ENCODE measurements at places on chromosomes 12 and 14.

GRCh38 chr12:64010069-64010686, 165.7 kb downstream of the SRGAP1 start:
- no peak for DNase-seq

DNA sequence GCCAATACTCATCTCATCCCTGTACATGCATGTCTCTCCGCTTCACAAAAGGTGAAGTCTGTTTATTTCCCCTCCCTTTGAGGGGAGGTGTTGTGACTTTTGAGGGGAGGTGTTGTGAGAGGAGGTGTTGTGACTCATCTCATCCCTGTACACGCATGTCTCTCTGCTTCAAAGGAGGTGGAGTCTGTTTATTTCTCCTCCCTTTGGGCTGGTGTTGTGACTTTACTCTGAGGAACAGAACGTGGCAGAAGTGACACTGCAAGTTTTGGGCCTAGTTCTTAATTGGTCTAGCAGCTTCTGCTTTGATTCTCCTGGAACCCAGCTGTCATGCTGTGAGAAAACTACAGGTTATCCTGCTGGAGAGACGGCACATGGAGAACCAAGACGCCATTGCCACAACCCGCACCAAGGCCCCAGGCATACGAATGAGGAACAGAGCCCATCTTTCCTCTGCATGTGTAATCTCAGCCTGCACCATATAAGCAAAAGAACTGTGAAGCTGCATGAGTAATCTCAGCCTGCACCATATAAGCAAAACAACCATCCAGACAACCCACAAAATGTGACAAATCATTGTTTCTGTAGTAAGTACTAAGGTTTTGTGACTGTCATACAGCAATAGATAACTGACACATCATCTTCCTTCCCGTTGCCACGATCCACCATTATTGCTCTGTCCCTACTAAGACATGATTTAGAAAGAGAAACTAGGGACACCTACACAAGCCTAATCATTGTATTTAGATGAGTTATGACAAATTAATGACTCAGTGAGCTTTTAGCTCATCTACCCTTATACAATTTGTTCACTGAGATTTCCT, 30.0 kb downstream of the GALNT4 start:
- peak; percentile 8 for DNase-seq

GRCh38 chr12:115470977-115471376, 787.0 kb upstream of the TBX3 start:
- DNase-seq, result no peak

DNA sequence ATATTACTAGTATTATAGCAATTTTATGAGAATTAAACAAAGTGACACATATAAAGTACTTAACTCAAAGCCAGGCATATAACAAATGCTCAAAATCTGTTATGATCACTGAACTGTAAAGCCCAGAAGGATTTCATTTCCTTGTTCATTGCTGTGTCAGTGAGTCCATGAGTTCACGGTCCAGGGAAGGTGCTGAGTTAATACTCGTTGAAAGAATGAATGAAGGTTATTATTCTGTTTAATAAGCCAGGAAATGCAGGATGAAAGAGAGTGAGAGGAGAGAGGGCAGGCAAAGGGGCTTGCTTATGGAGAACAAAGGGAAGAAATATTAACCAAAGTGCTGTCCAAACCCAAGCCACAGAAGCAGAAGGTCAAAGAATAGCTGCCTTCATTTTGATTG, 40.2 kb upstream of the NT5DC3 start:
- DNase-seq, result no peak

DNA sequence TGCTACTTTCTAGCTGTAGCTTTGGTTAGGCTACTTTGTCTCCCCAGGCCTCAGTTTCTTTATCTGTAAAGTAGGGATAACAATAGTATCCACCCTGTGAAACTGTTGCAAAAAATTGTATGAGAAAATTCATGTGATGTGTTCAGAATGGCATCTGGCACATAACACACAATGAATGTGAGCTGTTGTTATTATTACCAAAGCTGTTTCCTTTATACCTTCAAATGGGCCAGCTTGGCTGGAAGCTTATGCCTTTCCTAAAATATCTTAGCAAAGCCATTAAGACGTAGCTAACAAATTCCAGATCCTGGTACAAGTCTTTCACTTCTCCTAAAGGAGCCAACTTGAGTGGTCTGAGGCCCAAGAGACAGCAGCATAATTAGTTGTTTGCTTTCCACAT, 25.2 kb upstream of the MANSC4 start:
- no peak for DNase-seq

DNA sequence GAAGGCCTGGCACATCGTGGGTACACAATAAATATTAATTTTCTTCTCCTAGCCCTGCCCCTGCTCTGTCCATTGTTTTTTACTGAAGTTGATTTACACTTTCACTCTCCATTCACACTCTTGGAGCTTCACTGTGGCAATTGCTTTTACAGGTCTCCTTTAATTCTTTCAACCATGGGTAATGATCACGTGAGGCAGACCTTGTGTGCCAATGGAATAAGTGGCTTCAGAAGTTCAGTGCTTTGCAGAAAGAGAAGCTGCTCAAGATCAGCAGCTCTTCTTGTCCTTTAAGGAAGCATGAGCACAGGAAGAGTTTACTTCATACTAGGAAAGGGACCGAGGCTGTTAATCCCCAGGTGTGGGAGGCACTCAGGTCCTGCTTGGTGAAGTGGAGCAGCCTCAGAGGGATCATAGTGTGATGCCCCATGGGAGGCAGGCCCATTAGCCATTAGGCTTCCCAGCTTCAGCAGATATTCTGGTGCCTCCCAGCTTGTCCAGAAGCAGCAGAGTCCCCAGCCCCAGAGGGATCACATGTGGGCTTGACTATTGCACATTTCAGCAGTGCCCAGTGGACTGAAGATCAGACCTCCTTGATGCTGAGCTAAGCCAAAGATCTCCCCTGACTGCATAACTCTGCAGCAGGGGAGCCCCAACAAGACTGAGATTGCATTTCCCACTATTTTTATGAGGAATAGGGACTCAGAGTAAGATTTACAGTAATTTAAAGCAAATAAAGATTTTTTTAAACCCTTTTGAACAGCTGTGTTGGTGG, 5.0 kb upstream of the SLC35F4 start:
- no peak for DNase-seq

DNA sequence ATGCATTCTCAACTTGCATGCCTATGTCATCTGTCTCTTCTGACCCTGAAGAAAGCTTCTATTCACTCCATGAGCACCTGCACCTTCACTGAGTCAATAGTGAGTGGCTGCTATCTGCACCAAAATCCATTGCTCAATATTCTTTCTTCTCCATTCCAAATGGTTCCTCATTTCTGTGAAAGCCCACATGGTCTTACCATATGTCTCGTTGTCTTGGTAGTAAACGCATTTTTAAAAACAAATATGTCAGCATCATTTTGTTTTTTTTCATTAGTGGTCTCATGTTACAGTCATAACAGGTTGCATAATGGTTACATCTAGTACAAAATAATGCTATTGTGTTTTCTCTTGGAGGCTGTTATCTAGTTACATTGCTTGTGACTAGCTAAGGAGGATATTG, 106.9 kb upstream of the CPM start:
- no peak for DNase-seq

GRCh38 chr12:131640525-131640924, 70.4 kb upstream of the SFSWAP start:
- no peak for DNase-seq

- no peak for DNase-seq
Observed at GRCh38 chr12:91188778-91189177, 6.2 kb upstream of the DCN start.

DNA sequence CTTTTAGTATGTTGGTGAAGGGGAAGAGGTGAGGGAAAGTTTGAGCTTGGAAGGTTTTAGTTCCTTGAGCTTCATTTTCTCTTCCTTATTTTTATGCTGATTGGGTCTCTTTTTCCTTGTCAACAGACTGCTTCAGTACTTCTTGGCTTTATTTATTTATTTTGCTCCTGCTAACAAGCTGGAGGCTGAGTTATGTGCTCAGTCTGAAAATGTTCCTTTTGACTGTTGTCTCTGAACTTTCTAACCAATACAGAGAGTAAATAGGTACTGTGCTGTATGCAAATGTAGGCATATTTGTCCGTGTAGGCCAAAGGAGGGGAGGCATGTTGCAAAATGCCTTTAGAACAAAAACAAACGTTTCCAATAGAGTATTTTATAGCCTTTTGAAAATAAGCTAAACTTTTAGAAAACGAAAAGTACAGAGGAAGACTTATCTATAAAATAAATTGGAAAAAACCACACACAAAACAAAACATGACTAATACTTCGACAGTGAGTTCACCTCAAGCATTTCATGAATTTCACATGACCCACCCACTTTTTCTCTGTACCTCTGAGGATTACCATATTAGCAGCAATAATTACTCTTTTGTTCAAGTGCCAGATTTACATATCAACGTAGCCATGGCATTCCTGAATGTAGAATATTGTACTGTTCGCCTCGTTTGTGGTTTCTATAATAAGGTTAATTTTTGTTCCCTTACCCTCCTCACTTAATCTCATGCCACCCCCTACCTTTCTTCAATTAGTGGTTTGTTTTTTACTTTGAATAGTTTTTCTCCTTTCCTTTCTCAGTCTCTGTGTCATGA, 4.7 kb upstream of the CREBL2 start:
- DNase-seq, result no peak

- no peak for DNase-seq
Observed at GRCh38 chr14:32865827-32866376, 72.8 kb upstream of the NPAS3 start.

- no peak for DNase-seq
Observed at GRCh38 chr12:120500581-120500980, 4.7 kb downstream of the DYNLL1 start.

DNA sequence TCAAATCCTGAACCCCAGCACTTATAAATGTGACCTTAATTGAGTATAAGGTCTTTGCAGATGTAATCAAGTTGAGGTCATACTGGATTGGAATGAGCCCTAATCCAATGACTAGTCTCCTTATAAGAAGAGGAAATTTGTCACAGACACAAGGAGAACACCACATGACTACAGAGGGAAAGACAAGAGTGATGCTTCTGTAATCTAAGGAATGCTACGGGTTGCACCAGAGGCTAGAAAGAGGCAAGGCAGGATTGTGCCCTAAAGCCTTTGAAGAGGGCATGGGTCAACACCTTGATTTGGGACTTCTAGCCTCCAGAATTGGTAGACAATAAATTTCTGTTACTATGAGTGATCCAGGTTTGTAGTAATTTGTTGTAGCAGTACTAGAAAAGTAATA, 135.0 kb downstream of the FOXG1 start:
- no peak for DNase-seq

DNA sequence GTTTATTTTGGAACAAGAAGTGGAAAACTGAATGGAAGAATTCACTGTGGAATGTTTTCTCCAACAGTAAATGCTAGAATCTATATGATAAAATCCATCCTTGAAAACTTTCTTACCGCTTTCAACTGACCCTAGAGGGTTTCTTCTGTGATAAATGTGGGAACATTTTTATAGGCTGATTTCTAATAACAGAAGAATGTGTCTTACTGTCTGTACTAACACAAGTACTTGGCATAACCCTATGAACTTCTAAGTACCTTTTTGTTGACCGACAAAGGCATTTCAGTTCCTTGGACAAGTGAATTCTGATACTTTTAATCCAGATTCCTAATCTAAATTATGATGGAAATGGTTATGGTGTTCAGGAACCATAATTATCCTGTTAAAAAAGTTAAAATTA, 1109.7 kb upstream of the FLRT2 start:
- DNase-seq, result no peak

DNA sequence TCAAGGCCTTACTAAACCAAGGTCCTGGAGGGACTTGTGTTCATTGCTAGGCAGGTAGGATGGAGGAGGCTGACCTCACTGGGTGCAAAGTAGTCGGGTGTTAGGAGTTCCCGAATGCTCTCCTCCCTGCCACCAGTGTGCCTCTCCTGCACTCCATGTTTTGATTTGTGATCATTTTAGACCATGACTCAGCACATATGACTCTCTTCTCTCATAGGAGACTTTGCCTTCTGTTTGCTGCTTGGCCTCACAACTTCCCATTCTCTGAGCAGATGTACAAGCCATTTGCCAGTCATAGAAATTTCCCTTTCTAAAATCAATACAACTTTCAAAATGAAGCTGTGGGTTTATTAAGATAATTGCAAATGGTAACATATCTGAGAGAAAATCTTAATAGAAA, 46.6 kb upstream of the LRIG3 start:
- no peak for DNase-seq

DNA sequence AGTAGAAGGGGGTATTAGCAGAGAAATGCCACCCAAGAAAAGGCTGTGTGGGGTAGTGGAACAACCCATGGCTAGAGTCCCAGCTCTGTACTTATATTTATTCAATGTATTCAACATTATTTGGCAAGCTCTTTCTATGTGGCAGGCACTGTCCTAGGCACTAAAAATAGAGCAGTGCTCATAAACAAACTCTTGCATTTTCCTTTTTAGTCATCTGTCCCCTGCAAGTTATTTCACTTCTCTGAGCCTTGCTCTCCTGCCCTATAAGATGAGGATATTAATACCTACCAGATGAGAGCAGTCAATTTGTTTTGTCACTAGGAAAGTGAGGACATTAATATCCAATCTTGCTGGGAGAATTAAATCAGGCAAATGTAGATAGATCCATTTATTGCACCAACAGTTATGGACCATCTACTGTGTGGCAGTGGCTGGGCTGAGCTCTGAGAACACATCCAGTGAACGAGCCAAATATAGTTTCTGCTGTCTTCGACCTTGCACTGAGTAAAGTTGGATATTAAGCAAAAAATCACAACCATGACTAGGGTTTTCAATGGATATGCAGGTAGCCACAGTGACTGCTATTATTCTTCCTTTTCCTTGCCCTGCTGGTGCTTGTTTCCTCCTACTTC, 314.3 kb upstream of the TBX3 start:
- no peak for DNase-seq

GRCh38 chr14:58138714-58139482, 13.1 kb downstream of the ARMH4 start:
- no peak for DNase-seq

DNA sequence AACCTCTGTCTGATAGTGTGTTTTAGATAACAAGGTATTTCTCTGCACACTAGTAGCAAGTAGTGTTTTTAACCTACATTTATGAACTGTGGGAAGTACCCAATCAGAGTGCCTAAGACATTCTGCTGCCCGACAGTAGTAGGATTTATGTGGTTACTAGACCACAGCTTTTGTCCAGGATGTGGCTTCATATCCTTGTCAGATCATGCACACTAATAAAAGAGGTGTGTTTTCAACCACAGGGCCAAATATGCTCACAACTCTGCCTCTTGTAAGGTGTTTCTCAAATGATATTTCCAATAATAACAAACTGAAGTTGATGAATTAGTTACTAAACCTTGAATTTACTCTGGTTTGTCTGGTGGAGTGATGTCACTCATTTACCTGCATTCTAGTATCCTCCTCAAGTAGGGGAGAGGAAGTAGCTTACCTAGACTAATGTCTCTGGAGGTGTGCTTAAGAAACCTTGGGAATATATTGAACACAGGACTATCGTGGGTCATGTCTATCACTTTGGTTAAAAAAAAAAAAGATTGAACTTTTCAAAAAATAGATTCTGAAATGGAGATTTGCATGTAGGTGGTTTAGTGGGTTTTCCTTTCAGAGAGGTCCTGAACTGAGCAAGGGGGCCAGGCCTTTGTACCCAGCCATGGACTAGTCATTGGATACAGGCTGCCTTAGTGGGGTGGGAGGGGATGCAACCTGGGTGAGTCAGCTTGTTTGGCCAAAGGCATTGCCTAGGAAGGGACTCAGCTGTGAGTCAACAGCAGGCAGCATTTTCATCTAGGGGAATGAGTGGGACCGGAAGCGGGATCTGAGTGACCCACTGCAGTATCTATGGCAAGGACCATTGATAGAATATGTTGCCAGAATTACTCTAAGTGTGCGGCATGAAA, 14.1 kb downstream of the FBXW8 start:
- peak; percentile 17 for DNase-seq

- DNase-seq, result no peak
Observed at GRCh38 chr12:76519538-76519937, 40.0 kb downstream of the OSBPL8 start.
